ENCODE measurements at places on chromosomes 7 and 10.

- no peak for DNase-seq
These were observed 3.7 kb downstream of the CFAP46 start for GRCh38 chr10:132938472-132939339.

DNA sequence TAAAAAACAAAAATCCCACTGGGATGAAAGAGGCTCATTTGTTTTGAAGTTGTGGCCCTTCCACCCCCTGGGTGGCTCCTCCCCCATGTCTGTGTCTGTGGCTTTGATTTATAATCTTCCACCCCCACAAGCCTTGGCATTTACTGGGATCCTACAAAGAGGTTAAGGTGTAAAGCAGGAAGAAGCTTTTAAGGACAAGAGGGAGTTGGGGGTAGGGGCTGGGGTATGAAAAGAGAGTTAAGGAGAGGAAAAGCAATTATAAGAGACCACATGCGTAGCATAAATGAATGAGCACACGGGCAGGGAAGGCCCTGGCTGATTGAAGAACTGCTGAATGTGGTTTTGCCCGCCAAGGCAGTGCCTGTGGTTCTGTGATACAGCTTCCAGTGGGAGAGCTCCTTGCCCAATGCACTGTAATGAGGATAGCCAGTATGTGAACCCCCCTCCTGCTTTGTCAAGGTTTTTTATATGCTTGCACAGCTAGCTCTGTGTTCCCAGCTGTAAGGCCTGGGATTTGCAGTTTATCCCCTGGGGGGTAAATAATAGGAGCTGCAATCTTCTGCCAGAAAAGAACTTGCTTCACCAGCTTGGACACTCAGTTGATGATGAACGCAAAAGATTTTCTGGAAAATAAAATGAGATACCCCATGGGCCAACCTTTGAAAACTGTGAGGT lies 34.7 kb upstream of the KMT2E start:
- DNase-seq = peak; percentile 52

DNA sequence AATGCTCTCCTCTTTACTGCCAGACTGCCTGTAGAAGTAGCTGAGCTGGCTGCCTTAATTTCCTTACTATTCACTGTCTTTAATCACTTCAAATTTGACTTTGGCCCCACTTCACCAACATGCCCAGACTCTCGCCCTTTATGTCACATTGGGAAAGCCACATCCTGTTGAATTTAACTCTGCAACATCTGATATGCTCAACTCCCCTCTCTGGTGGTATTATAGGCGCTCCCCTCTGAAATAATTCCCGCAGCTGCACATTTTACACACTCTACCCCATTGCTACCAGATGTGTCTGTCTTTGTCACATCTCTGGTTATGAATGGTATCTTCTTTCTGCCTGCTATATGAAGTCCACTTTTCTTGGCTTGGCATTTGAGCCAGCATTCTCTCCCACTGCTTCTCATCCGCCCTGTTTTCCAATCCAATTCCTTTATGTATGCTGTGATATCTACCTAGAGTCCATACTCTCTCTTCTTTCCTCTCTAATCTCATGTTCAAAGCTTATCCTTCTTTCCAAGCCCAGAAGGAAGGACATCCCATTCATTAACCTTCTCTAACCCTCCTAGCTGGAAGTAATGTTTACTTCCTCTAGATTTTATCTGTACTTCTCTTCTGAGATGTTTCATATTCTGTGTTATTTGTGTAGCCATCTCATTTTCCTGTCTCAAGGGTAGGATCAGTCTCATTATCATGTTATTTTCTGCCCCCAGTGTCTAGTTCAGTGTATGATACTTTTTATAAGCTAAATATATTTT lies 134.5 kb downstream of the ST7 start:
- DNase-seq = no peak

DNA sequence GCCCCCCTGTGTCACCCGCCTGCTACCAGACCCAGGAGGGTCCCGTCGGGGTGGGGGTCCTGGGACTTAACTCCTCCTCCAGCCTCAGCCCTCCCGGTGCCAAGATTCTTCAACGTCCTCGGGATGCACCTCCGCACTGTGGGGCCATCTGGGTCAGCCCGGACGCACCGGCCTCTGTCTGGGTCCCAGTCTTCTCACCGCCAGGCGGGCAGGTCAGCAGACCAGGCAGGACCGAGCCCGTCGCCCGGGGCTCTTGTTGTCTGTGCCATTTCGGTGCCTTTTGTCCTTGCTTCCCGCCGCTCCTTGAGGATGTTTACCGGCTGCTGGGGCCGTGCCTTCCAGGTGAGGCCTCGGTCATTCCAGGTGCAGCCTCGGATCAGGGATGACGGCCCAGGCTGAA lies 32.1 kb upstream of the PSMG3 start:
- DNase-seq = no peak

DNA sequence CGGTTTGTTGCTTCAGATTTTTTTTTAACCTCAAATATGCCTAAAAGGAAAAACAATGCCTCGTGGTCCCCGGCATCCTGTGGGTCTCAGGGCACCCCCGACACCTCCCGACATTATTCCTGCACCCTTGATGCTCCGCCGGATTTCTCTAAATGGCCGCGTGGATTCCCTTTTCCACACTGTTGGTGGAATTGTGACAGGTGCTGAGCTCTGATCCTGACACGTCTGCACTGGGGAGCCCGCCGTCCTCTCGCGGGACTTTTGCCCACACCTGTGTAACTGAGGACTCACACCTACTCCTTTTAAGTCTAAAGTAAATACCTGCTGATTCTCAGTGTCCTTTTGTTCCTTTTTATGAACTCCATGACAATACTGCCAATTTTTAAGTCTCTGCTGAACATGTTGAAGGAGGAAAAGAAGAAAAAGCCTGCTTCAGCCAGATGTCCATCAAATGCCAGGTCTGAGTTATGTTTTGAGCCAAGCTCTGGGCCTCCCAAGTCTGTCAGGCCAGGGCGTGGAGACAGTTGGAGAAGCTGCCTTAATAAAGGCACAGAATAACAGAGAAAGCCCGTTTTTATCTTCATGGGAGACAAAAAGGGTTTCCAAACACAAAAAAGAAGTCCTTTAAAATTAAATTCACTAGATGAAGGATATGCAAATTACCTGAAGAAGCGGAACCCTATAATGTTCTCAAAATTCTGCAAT lies 568.2 kb downstream of the DNAJB6 start:
- DNase-seq = no peak

DNA sequence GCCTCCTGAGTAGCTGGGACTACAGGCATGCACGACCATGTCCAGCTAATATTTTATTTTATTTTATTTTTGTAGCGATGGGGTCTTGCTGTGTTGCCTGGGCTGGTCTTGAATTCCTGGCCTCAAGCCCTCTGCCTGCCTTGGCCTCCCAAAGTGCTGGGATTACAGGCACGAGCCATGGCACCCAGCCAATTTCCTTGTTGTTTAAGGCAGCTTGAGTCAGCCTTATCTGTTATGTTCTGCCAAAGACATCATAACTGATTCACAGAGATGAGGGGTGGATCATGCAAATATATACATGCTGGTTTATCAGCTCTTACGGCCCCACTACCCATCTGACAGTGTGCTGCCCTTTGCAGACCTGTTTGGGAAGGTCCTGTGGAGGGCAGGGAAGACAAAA lies 826.7 kb downstream of the TYW1 start:
- no peak for DNase-seq

DNA sequence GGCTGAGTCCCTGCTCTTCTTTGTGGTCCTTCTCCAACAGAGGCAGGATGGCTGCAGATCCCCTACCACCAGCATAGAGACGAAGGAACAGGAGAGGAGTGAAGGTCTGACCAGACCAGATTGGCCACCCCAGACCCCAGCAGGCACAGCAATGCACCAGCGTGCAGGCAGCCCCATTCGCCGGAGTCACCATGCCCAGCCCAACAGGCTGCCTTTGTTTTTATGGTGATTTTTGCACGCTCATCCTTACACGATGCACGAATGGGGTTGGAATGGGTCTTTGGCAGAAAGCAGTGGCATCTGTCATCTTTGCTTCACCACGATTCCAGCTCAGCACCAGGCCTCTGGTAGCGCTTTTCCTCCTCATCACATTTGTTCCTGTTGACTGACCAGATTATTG lies 427.6 kb downstream of the INHBA start:
- DNase-seq = no peak

DNA sequence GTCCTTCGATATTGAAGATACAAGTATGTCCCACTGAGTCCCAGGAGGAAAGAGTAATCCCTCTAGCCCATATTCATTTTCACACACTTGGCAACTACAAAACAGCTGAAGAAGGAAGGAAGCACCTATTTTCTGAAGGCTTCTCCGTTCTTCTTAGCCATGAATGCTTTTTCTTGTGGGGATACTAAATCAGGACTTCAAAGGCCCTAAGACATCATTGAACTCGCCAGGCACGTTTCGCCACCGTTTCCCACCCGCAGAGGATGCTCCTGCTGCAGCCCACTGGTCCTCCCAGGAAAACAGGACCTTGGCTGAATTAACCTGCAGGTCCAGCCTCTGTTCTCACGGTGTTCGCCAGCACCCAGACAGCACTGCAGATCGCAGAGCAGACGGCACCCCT lies 561.5 kb downstream of the DNAJB6 start:
- DNase-seq = no peak

DNA sequence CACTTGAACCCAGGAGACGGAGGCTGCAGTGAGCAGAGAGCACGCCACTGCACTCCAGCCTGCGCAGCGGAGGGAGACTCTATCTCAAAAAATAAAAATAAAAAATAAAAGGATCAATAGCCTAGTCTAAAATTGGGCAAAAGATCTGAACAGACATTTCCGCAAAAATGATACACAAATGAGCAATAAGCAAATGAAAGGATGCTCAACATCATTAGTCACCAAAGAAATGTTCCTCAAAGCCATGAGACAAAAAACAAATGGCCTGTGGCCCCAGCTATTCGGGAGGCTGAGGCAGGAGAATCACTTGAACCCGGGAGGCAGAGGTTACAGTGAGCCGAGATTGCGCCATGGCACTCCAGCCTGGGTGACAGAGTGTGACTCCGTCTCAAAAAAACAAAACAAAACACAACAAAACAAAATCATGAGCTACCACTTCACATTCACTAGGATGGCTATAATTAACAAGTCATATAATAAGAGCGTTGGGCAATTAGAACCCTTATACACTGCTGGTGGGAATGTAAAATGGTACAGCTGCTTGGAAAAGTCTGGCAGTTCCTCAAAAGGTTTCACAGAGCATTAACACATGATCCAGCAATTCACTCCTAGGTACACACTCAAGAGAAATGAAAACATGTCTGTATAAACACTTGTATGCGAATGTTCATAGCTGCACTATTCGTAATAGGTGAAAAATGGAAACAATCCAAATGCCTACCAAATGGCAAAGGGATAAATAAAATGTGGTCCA lies 3.1 kb downstream of the DAGLB start:
- no peak for DNase-seq

GRCh38 chr10:43623351-43623750 lies 17.1 kb downstream of the ZNF485 start:
- DNase-seq = peak; percentile 31

- DNase-seq = no peak
These were observed 245.4 kb upstream of the GALNT17 start for GRCh38 chr7:70886547-70886946.

GRCh38 chr10:77398558-77398957 lies 239.1 kb downstream of the KCNMA1 start:
- DNase-seq = no peak

- DNase-seq = no peak
These were observed 25.6 kb upstream of the PLEKHA1 start for GRCh38 chr10:122348935-122349361.

GRCh38 chr7:88358526-88358838 lies 51.8 kb upstream of the STEAP4 start:
- no peak for DNase-seq

GRCh38 chr10:4546500-4546899 lies 279.5 kb upstream of the AKR1E2 start:
- peak; percentile 47 for DNase-seq

GRCh38 chr7:78792006-78792405 lies 661.5 kb downstream of the MAGI2 start:
- DNase-seq = no peak

DNA sequence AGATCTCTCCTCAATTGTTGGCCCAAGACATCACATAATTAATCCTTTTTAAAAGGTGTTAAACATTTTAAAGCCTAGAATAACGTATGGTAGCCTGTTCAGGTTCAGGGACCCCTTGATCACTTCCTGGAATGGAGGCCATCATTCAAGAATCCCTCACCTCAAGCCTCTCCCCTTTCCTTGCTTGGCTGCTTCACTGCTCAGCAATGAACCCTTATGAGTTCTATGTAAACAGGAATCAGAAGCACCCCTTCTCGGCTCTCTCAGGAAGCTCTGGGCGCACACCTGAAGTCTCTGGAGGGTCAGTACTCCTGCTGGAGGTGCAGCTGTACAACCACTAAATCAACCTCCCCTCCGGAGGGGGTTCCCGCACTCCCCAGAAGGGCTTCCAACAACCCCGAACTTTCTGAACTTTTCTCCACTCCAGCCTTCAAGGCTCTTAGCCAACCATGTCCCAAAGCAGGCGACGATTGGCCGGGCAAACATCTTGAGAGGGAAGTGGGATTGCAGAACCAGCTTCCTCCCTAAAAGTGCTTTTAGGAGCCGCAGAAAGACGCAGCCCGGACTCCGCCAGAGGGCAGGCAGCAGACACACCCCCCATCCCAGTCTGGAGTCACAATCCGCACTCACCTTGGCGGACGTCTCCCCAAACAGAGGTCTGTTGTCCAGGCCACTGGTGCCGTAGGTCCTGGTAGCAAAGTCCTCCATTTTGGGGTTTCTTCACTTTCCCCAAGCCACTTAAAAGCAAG lies 562 bp downstream of the TMEM243 start:
- DNase-seq = peak; percentile 88

Data from MV-4-11 (cell line).